ENCODE measurements at places on chromosomes 3 and 15.
A peak's percentile ranks its signal among the peaks of the same experiment; 100 is the strongest.

GRCh38 chr3:87077355-87077754 is 86.4 kb upstream of the VGLL3 start:
- DNase-seq, result no peak

- DNase-seq, result peak; percentile 76
Measured at GRCh38 chr15:41621200-41622193, 38.7 kb upstream of the MGA start.

DNA sequence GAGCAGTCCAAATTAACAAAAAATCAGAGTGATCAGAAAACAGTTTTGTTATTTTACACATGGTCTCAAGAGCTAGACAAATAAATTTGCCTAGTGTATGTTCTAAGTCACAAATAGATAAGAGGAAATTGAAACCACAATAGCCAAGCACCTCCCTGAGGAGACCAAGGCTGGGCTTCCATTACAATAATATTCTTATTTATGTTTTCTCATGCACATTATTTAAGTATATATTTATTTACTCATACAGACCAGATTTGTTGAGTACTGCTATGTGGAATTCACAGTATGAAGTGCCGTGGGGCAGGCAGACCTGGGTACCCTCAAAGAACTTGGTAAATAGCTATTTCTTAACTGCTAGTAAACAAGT is 242.3 kb upstream of the ICE2 start:
- no peak for DNase-seq

- no peak for DNase-seq
Measured at GRCh38 chr3:155076888-155077287, 3.2 kb upstream of the MME start.
